ENCODE measurements at places on chromosomes 12 and 14.

- DNase-seq, result no peak
These were observed 151.7 kb upstream of the FUT8 start for GRCh38 chr14:65260786-65261185.

- DNase-seq, result no peak
These were observed 53.7 kb downstream of the RNF34 start for GRCh38 chr12:121453629-121454028.

GRCh38 chr14:57847096-57847495 is 18.8 kb downstream of the SLC35F4 start:
- DNase-seq, result no peak

GRCh38 chr12:8722286-8722800 is 24.6 kb downstream of the RIMKLB start:
- no peak for DNase-seq

- peak; percentile 30 for DNase-seq
These were observed 13.9 kb upstream of the CACNA2D4 start for GRCh38 chr12:1932264-1932777.

DNA sequence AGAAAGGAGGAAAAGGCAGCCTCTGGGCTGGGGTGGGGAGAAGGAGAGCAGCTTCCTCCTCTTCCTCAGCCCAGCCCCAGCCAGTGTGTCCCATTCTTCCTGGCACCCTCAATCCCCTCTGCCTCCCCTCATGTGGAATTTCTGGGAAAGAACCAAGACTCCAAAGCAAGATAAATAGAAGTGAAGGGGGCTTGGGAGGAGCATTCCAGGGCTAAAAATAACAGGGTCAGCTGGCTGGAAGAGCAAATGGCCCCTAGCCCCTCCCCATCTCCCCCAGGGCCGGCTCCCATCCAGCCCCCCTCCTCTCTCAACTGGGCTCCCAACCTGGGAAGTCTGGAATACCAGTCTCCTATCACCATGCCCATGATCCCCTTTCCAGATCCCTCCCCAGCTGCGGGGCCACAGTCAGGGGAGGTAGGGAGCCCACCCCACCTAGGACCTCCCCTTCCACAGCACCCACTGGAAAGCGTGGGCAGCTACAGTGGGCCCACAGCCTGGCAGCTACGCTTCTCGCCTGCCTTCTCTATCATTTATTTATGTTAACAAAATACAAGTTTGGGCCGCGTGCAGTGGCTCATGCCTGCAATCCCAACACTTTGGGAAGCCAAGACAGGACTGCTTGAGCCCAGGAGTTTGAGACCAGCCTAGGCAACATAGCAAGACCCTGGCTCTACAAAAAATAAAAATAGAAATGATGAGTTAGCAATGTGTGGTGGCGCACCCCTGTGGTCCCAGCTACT is 88.3 kb downstream of the IRF2BPL start:
- no peak for DNase-seq

DNA sequence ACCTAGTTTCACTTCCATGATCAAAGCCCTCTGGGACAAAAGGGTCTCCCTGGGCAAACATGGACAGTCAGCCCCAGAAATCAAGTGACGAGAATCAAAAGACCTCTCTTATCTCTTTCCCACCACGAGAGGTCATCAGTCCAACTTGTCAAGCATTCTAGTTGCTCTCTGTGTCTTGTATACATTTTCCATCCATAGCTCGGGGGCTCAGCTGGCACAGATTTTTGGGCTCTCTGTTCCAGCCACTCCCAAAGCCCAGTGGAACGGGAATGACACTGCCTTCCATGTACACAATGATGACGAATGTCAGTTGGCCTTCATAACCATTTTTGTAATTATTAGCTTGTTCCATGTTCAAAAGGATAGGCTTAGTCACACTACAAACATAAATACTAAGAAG is 29.7 kb downstream of the NOS1 start:
- no peak for DNase-seq

Data from choroid plexus epithelial cell (primary cell).